ENCODE measurements at places on chromosomes 2 and 18.

GRCh38 chr18:26473672-26474071 lies 74.7 kb downstream of the KCTD1 start:
- no peak for DNase-seq

GRCh38 chr2:31067259-31067658 lies 71.0 kb downstream of the GALNT14 start:
- no peak for DNase-seq

DNA sequence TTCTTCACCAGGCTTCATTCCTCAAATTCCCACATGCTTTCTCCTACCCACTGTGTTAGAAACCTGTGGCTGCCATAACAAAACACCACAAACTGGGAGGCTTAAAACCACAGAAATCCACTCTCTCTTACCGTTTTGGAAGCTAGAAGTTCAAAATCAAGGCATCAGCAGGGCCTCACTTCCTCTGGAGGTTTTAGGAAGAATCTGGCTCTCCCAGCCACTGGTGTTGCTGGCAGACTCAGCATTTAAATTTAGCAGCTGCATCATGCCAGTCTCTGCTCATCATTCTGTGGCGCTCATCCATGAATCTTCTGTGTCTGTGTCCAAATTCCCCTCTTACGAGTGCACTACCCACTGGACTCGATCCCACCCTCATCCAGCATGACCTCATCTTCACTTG lies 248.5 kb downstream of the ZNF516 start:
- DNase-seq: no peak

GRCh38 chr18:21834299-21834660 lies 93.7 kb downstream of the MIB1 start:
- DNase-seq: no peak

DNA sequence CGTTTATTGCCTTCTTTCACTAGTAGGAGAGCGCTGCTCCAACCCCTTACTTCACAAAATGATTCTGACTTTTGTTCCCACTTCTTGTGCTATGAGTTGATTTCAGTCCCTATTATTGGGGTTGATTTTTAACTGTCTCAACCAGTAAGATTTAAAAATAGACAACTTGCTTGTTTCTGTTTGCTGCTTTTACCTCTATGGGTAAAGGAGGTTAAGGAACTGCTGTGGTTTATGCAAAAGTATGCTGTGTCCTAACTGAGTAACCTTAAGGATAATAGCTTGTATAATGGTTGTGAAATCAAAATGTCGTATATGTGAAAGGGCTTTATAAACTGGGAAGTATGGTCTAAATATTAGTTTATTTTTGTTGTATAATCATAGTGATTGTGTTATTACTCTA lies 22.6 kb downstream of the ALMS1 start:
- no peak for DNase-seq

DNA sequence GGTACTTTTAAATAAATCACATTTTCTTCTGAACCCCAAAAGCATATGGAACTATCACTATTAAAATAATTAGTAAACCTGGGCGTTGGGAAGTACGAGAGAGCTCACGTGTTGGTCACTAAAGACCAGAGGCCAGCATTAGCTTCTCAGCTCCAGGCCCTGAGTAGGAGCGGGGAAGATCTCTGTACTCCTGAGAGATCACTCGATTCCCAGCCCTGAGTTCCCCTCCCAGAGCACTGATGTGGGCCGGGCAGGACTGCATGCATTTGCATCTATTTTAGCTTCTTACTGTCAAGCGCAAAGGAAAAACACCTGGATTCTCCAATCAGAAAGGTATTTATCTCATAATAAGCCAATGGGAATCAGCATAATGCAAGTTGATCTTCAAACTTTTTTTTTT lies 6.2 kb downstream of the PXDN start:
- DNase-seq: no peak

DNA sequence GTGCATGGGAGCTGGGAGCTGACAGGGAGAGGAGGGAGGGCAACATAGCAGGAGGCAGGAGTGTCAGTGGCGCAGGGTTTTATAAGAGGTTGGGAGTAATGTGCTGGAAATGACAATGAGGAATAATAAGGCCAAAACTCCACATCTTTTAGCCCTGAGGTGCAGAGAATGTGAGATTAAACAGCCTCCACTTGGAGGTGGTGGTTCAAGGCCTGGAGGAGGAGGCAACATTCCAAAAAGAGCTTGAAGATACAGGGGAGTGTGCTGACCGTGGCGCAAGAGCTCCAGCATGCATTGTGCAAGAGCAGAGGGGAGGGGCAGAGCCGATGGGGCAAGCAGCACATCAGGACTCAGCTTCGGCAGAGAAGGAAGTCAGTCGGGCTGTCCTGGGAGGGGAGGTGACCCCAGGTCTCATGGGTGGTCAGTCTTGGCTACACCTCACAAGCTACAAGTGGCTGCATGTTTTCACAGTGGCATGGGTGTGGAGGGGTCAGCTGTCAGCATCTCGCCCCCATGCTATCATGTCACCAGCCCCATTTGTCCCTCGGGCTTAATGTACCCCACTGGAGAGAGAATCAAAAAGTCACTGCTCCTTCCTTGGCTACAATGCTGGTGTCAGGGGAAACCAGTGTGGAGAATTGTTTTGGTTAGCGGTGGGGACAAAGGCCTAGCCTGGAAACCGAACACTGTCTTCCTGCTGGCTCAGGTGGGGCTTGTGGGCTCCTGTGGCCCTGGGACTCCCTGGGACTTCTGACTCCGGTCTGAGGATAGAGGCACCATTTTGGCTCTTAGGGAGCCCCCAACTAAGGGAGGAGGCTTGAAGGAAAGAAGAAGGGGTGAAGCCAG lies 208.0 kb downstream of the ZFP36L2 start:
- DNase-seq: no peak

- no peak for DNase-seq
Measured at GRCh38 chr2:73906847-73907505, 14.2 kb downstream of the ACTG2 start.

DNA sequence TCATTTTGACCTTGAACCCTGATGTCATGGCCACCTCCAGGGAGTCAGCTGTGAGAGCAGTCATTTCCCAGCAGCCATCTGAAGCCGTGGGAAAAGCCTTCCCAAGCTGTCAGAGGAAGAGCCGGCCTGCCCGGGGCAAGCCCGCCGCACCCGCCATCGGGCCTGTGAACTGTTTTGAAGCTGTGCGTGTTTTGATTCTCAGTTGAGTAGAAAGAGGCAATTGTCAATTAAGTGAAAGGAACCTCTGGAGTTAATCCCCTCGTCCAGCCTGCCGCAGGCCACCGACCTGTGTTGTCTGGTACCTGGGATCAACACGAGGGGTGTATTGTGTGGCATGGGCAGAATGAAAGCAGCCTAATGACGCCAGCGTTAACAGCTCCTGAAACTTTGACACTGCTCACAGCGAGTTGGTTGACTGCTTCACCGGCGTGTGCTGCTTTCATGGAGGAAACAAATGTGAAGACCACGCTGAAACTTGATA lies 318.4 kb downstream of the AGAP1 start:
- no peak for DNase-seq

DNA sequence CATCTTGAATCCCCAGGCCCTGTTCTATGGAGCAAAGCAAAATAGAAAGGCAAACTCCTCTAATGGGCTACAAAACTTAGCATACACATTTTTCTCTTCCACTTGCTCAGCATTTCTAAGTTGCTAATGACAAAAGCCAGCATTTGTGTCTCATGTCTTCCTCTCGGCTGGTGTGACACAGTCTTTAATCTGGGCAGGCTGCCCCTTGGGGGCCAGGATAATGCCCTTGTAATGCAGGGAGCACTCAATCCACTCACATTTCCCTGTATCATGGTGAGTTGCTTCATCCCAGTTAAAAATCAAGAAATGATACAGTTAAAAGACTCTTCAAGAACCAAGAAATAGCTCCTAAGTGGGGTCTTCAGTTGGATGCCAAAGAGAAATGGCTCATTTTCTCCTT lies 109.1 kb upstream of the FBXO11 start:
- DNase-seq: no peak

- no peak for DNase-seq
Measured at GRCh38 chr2:217980036-217980435, 22.8 kb downstream of the TNS1 start.

DNA sequence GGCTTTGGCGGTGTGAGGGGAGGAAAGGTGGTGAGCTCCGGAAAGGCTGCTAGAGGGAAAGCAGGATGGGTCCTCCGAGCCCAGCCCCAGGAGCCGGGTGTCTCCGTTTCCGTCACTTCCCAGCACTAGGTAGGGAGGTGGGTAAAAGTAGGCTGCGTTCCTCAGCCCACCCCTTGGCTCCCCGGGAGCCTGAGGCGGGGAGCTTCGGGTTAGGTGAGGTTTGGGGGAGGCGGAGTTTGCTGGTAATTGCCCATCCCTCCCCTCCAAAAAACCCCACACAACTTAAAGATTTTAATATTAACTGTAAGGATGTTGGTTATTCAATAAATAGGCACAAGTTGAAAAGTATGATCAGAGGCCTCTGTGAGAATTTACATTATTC lies 552 bp upstream of the ATF2 start:
- no peak for DNase-seq

DNA sequence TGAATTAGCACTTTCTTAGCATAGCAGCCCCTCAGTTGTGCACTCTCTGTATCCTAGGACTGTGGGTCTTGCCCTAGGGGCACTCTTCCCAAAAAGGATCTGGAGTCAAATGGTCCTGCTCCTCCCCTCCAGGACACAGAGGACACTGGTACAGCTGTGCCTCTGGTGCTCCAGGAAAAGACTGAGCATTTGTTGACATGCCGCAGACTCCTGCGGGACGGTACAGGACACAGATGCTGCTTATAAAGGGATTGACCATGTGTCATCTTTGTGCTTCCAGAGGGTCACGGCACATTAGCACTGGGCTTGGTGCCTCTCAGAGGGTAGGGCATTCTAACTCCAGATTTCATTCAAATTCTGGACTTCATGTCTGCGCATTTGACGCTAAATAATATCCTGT lies 110.5 kb downstream of the KLF7 start:
- no peak for DNase-seq

GRCh38 chr18:48790869-48791635 lies 159.7 kb downstream of the SMAD7 start:
- no peak for DNase-seq

GRCh38 chr18:10139783-10140410 lies 226.1 kb downstream of the VAPA start:
- no peak for DNase-seq

DNA sequence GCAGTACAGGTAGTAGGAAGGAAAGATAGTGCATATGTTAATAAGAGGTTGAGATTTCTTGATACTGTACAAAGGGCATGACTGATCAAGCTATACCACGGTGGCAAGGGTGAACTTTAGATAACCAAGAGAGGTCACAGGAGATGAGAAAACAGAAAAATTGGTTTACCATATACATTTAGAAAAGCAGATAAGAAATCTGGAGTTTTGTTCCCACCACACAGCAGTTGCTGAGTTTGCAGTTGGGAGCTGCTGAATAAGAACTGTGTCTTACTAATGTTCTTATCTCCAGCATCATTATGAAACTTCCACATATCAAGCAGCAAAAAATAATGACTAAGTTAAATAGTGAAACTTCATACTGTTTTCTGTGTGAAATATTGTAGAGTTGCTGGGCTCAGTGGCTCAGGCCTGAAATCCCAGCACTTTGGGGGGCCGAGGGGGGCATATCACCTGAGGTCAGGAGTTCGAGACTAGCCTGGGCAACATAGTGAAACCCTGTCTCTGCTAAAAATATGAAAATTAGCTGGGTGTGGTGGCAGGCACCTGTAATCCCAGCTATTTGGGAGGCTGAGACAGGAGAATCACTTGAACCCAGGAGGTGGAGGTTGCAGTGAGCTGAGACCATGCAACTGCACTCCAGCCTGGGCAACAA lies 12.0 kb upstream of the IMPACT start:
- no peak for DNase-seq

DNA sequence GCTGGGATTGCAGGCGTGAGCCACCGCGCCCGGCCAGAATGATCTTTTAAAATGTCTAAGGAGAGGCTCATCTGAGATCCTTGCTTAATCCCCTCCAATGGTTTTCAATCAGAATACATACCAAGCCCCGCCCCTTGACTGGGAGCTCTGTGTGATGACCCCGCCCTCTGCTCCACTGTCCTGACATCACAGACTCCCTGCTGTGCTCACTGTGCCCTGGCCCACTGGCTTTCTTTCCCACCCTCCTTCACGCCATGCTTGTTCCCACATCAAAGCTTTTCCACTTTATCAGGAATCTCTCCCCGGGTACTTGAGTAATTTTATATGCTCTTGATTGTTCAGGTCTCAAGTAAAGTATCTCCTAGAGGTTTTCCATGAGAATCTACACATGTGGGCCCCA lies 762.3 kb upstream of the ID2 start:
- no peak for DNase-seq

- no peak for DNase-seq
Measured at GRCh38 chr18:470661-471501, 29.6 kb downstream of the COLEC12 start.

GRCh38 chr2:145007093-145007959 lies 487.4 kb upstream of the ZEB2 start:
- DNase-seq: no peak

DNA sequence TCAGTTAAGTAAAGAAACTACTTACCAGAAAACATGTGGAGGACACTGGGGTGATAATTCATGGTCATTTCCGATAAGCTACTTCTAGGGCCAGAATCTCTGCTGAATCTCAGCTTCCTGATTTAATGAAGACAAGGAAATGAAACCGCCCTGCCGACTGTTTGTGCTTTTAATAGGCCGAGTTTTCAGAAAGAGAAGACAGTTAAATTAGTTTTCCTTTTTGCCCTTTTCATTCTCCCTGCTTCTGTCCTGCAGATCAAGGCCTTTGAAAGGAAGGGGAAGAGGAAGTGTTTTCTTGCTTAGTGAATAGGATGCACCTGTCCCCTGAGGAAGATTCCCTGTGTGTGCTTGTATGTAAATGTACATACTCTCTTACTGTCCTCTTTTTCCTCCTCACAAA lies 126.6 kb downstream of the SH3RF3 start:
- DNase-seq: no peak

- DNase-seq: no peak
Measured at GRCh38 chr2:83471655-83472054, 987.4 kb downstream of the SUCLG1 start.

GRCh38 chr2:40178971-40179370 lies 272.9 kb downstream of the SLC8A1 start:
- DNase-seq: no peak

GRCh38 chr2:20168727-20169696 lies 55.9 kb downstream of the SDC1 start:
- no peak for DNase-seq
